ENCODE measurements at places on chromosomes 1 and 21.
A peak's percentile ranks its signal among the peaks of the same experiment; 100 is the strongest.

GRCh38 chr1:110292031-110292741 is 47.0 kb upstream of the RBM15 start:
- H3K36me3 ChIP-seq: no peaks in the 10 kb centered on the region
- DNase-seq: no peak
- no peaks in the 10 kb centered on the region for H3K4me1 ChIP-seq
- no peak overlapping the region for H3K4me3 ChIP-seq
- no peaks in the 10 kb centered on the region for H3K27me3 ChIP-seq

GRCh38 chr1:48558366-48558765 is 86.4 kb upstream of the SPATA6 start:
- no peak overlapping the region for H3K27ac ChIP-seq
- no peaks in the 10 kb centered on the region for H3K36me3 ChIP-seq
- no peak for DNase-seq
- H3K4me3 ChIP-seq: no peak overlapping the region
- H3K27me3 ChIP-seq: no peaks in the 10 kb centered on the region

DNA sequence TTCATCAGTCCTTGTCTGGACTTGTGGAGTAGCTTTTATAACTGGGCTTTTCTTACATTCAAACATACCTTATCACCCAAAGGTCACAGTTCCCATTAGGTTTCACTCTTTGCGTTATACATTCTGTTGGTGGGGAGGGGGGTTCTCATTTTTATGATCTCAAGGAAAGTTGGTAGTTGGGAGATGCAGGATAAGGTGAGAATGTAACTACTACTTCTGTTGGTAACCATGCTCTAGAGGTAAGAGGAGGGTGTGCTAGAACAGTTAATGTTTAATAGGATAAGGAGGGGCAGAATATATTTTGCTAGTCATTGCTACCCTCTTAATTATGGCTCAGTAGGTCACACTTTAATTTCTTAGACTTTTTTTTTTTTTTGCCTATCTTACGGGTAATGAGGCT is 10.7 kb downstream of the YBX1 start:
- DNase-seq: no peak
- no peaks in the 10 kb centered on the region for H3K4me1 ChIP-seq
- no peaks in the 10 kb centered on the region for H3K36me3 ChIP-seq
- H3K27me3 ChIP-seq: no peaks in the 10 kb centered on the region
- H3K27ac ChIP-seq: no peak overlapping the region

DNA sequence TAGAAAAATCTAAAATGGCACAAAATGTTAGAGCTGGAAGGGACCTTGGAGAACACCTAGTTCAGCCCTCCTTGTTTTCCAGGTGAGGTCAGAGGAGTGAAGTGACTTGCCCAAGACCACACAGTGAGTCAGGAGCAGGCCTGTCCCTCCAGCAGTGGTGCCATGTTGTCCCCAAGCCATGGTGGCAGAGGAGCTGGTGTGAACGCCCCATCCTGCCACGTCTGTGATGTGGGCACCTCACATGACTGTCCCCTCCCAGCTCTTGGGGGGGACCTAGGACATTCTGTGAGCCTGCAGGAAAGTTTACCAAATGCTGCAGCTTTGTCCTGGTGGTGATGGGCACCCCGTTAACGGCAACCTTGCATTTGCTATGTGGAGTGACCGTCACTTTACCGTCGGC is 66.2 kb downstream of the SCCPDH start:
- H3K27me3 ChIP-seq: no peaks in the 10 kb centered on the region
- H3K4me3 ChIP-seq: no peak overlapping the region
- no peaks in the 10 kb centered on the region for H3K36me3 ChIP-seq
- no peak for DNase-seq
- no peak overlapping the region for H3K27ac ChIP-seq
- H3K4me1 ChIP-seq: peaks cover 8% of the 10 kb centered on the region

DNA sequence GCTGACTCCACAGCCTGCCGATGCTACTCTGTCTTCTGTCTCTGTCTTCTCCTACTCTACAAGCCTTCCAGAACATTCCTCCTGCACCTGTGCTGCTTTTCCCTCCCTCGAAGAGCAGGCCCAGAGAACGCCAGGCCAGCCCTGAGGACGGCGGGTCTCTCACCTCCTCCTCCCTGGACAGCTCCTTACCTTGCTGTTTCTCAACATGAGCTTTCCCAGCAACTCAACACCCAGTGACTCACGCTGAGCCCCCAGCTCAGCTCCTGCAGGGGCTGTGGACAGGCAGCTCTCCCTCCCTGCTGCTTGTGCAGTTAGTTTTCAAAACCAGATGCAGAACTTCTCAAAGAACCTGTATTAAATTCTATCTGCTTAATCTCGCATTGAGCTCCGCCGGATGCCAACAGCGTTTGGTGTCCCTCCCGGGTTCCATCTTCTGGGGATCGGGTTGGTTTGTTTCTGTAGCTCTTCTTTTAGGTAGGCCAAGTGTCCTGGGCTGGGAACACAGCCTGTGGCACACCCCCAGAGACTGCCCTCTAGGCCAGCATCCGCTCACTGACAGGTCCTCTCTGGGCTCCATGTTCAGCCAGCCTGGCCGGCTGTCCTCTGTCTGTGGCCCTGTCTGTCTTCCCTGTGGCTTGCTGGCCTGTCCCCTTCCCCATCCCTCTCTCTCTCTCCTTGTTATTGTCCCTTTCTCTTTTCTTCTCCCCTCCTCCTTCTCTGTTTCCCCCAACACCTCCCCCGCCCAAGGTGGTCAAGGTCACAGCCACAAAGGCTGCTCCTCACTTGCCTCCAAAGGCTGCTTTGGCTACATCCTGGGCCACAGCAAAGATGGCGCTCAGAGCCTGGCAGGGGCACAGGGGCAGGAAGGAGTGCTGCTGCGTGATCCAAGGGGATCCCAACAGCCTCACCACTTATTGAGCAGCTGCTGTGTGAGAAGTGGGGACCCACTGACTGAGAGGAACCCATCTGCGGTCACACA is 391.0 kb downstream of the MATN1 start:
- H3K4me3 ChIP-seq: no peak overlapping the region
- H3K27ac ChIP-seq: no peak overlapping the region
- no peaks in the 10 kb centered on the region for H3K36me3 ChIP-seq

- DNase-seq: no peak
- no peak overlapping the region for H3K27ac ChIP-seq
- no peak overlapping the region for H3K4me3 ChIP-seq
- no peaks in the 10 kb centered on the region for H3K27me3 ChIP-seq
- no peaks in the 10 kb centered on the region for H3K4me1 ChIP-seq
Measured at GRCh38 chr1:189783456-189783855, 694.2 kb downstream of the BRINP3 start.

- H3K36me3 ChIP-seq: no peaks in the 10 kb centered on the region
- peak; percentile 45 for DNase-seq
- H3K4me1 ChIP-seq: no peaks in the 10 kb centered on the region
- no peak overlapping the region for H3K4me3 ChIP-seq
- peak overlapping the region; percentile 31 for H3K27ac ChIP-seq
Measured at GRCh38 chr1:178818416-178818815, 52.5 kb downstream of the ANGPTL1 start.

DNA sequence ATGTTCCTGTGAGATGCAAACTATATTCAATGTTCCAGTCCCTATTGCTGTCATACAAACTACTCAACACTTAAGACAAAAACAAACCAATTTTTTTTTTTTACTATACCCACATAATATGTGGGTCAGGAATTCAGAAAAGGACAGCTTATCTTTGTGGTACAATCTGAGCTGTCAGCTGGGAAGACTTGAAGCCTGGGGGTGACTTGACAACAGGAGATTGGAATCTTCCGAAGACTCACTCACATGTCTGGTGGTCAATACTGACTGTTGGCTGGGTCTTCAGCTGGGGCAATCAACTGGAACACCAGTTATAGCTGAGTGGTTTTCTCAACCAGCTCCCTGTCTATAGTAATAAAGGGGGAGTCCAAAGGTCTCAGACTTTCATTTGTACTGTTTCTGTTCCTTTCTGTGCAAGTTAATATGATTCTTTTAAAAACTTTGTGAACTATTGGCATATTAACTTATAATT is 81.7 kb upstream of the ATP1B1 start:
- H3K4me1 ChIP-seq: no peaks in the 10 kb centered on the region
- no peak overlapping the region for H3K27ac ChIP-seq
- DNase-seq: no peak
- no peaks in the 10 kb centered on the region for H3K27me3 ChIP-seq

GRCh38 chr1:172095846-172096245 is 254.5 kb downstream of the DNM3 start:
- no peaks in the 10 kb centered on the region for H3K27me3 ChIP-seq
- no peaks in the 10 kb centered on the region for H3K36me3 ChIP-seq
- H3K4me3 ChIP-seq: no peak overlapping the region
- H3K27ac ChIP-seq: no peak overlapping the region
- H3K4me1 ChIP-seq: no peaks in the 10 kb centered on the region
- no peak for DNase-seq

GRCh38 chr1:18178111-18178510 is 70.5 kb downstream of the IGSF21 start:
- H3K4me3 ChIP-seq: no peak overlapping the region
- no peaks in the 10 kb centered on the region for H3K27me3 ChIP-seq
- H3K4me1 ChIP-seq: no peaks in the 10 kb centered on the region

- no peaks in the 10 kb centered on the region for H3K27me3 ChIP-seq
- H3K27ac ChIP-seq: peak overlapping the region; percentile 99
- peaks cover 34% of the 10 kb centered on the region for H3K4me1 ChIP-seq
- peak overlapping the region; percentile 92 for H3K4me3 ChIP-seq
- H3K36me3 ChIP-seq: no peaks in the 10 kb centered on the region
Measured at GRCh38 chr1:22053017-22053860, 730 bp downstream of the CDC42 start.

GRCh38 chr1:116376729-116377086 is 3.7 kb downstream of the ATP1A1 start:
- no peaks in the 10 kb centered on the region for H3K36me3 ChIP-seq
- H3K27ac ChIP-seq: peak overlapping the region; percentile 94
- no peak overlapping the region for H3K4me3 ChIP-seq
- H3K4me1 ChIP-seq: peaks cover 16% of the 10 kb centered on the region
- DNase-seq: no peak
- H3K27me3 ChIP-seq: no peaks in the 10 kb centered on the region

- H3K4me3 ChIP-seq: no peak overlapping the region
- no peaks in the 10 kb centered on the region for H3K27me3 ChIP-seq
- H3K4me1 ChIP-seq: no peaks in the 10 kb centered on the region
- H3K27ac ChIP-seq: no peak overlapping the region
Measured at GRCh38 chr21:44892536-44893277, 19.2 kb upstream of the PTTG1IP start.

DNA sequence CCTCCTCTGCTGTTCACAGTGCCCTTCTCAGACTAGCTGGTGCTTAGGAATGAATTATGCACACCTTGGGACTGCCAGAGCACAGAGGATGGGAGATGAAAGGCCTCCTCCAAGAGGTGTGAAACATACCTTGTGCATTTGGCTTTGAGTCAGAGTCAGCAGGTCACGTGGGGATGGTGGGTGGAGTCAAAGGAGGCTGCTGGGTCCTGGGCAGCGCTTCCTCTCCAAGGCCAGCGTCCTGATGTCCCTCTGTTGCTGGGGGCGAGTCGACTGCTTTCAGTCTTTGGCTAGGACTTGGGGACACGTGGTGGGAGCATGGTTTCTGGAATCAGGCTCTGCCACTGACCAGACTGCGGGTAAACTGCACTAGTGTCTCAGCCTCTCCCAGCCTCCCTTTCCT is 91.2 kb downstream of the AJAP1 start:
- DNase-seq: no peak
- H3K4me1 ChIP-seq: no peaks in the 10 kb centered on the region
- no peak overlapping the region for H3K4me3 ChIP-seq

DNA sequence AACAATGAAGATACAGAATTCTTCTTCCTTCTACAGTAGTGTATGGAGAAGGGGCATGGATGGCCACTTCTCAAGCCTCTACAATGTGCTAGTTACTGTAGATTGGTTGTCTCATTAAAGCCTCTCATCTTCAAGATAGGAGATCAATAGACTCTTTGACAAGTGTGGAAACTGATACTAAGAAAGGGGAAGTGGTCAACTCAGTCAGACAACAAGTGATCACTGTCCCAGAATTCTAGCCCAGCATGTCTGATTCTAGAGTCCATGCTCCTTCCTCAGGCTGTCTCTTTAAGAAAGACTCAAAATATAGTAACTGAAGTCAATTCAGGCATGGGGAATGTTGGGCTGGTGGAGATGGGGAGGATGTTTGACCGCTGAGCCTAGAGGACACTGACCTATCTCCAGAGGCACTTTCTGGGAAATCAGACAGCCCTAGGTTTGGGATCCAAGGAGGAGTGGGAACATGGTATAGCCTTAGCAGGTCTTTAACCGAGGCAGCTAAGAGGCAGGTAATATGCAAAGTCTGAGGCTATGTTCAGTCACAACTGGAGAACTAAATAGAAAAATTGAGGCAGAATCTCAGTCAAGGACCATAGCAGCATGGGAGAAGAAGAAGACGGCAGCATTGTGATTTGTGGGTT is 39.3 kb upstream of the EYA3 start:
- H3K4me3 ChIP-seq: no peak overlapping the region
- no peaks in the 10 kb centered on the region for H3K27me3 ChIP-seq
- no peak for DNase-seq
- H3K27ac ChIP-seq: no peak overlapping the region
- H3K36me3 ChIP-seq: no peaks in the 10 kb centered on the region
- no peaks in the 10 kb centered on the region for H3K4me1 ChIP-seq

- DNase-seq: no peak
- no peaks in the 10 kb centered on the region for H3K36me3 ChIP-seq
- no peaks in the 10 kb centered on the region for H3K27me3 ChIP-seq
- H3K4me3 ChIP-seq: no peak overlapping the region
- H3K4me1 ChIP-seq: no peaks in the 10 kb centered on the region
- no peak overlapping the region for H3K27ac ChIP-seq
Measured at GRCh38 chr1:202081992-202082391, 40.7 kb upstream of the GPR37L1 start.

- H3K27ac ChIP-seq: no peak overlapping the region
- H3K27me3 ChIP-seq: no peaks in the 10 kb centered on the region
Measured at GRCh38 chr1:51170342-51170741, 65.7 kb upstream of the RNF11 start.

GRCh38 chr1:51415963-51416362 is 85.6 kb upstream of the TTC39A start:
- no peak for DNase-seq
- no peak overlapping the region for H3K4me3 ChIP-seq
- H3K27me3 ChIP-seq: no peaks in the 10 kb centered on the region
- H3K36me3 ChIP-seq: no peaks in the 10 kb centered on the region

GRCh38 chr1:10789803-10790702 is 6.4 kb downstream of the CASZ1 start:
- no peak for DNase-seq
- H3K36me3 ChIP-seq: no peaks in the 10 kb centered on the region
- no peak overlapping the region for H3K4me3 ChIP-seq
- H3K27me3 ChIP-seq: no peaks in the 10 kb centered on the region
- peak overlapping the region; percentile 68 for H3K27ac ChIP-seq
- H3K4me1 ChIP-seq: no peaks in the 10 kb centered on the region

Data from uterus (tissue), 4 donors.